ENCODE measurements at places on chromosomes 3 and 15.
A peak's percentile ranks its signal among the peaks of the same experiment; 100 is the strongest.

DNA sequence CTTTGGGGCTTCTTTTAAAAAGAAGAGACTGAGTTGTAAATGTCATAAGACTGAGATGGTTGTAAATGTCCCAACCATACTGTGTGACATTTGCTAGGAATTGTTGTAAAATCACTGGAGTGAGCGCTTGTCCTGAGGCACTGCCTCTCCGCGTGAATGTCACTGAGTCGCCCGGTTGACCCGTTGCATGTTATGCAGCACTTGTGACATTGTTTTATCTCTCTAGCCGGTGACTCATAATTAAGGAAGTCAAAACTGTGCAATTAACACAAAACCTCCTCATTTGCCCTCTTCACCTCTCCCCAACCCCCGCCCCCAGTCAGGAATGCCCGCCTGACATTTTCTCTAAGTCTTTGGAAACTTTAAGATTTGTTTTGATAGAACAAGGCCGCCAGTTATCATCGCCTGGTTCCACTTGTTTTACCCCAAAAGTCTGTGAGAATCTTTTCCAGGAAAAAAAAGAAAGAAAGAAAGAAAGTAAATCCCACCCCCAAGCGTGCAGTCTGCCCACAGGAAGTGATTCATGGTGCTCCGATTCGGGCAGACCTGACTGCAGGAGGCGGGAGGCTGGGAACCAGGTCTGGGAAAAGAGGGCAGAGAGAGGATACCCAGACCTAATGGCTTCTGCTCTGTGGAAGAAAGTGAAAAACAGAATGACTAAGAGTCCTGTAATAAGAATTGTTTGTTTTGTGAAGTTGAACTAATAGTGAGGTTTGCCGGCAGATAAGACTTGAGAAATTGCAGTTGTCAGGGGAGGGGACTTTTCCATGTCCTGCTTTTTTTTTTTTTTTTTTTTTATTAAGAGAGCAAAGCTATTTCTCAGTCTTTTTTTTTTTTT is 84.8 kb downstream of the SMAD3 start:
- DNase-seq: no peak

GRCh38 chr3:56269755-56270535 is 198.3 kb downstream of the ERC2 start:
- peak; percentile 17 for DNase-seq

DNA sequence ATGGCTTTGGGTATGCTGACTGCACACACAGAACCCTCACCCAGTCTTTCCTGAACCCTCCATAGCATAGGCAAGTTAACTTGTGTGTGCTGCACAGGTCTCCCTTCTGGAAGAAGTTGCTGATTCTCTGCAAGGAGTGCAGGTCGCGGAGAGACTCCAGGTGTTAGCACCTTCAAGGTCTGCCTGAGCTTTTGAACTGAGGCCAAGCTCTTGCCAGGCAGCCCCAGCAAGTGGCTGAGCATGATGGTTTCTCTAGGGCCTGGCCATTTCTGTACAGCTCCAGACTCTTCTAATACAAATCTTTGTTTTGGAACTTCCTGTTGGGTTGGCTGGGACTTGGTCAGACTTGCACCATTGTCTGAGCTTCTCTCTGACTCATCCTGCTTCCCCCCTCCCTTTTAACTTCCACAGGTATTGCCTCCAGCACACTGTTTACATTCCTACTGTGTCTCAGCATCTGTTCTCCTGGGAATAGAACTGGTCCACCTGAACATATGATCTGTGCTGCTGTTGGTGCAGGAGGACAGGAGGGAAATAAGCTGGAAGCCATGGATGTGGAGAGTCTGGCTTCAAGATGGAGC is 53.3 kb downstream of the KY start:
- no peak for DNase-seq

GRCh38 chr3:186110975-186111974 is 2.4 kb upstream of the ETV5 start:
- DNase-seq: no peak

DNA sequence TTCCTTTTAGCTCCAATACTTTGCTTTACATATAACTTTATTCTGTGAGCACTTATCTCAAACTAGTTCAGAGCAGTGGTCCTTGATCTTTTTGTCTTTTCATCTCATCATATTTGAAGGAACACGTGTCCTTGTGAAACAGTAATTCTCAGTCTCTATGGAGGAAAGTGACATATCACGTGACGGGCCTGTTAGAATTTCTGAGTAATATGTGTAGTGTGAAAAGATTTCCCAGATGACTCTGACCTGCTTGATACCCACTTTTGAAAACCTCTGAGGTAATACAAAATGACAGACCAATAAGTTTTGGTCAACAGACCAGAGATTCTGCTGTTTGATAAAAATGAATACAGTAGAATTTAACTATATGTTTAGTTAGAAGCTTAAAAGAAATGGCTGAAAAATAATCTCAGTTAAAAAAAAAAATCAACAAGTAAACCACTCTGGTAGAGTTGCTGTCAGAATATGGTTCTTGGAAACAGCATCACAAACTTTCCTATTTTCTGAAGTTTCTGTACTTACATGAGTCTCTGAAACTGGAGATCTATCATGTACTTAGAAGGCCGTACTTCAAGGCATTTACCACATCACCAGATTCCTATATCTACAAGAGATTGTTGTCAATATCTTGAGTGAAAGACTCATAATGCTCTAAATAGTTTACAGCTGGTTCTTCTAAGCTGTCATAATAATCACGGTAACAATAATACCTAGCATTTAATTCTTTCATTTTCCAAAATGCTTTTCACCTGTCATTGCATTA is 590.2 kb upstream of the TBL1XR1 start:
- DNase-seq: no peak

- no peak for DNase-seq
These were observed 12.4 kb downstream of the ANO10 start for GRCh38 chr3:43609406-43609805.

DNA sequence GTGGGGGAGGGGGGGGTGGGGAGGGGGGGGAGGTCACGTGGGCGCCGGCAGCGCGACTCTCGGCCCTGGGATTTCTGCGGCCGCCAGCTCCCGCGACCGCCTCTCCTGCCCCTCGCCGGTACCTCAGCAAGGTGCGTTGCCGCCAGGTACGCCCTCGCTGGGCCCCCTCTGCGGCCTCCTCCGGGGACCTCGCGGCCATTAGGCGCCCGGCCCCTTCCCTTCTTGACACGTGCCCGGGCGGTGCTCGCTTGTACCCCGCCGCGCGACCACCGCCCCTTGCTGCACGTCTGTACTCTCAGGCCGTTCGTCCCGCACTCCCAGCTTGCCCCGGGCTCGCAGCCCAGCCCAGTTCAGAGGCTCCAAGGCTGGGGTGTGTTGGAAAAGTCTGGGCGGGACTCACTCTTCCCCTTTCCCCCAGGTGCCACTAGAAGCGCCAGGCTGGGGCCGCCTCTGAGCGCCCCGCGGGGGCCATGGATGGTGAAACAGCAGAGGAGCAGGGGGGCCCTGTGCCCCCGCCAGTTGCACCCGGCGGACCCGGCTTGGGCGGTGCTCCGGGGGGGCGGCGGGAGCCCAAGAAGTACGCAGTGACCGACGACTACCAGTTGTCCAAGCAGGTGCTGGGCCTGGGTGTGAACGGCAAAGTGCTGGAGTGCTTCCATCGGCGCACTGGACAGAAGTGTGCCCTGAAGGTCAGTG is at the start of gene MAPKAPK3:
Gene MAPKAPK3, plus strand, starts transcription at position 56 of the 696 bp plus-strand sequence. Its CDS starts 415 bp downstream, at position 471.
- DNase-seq: no peak

- no peak for DNase-seq
These were observed 21.3 kb downstream of the EPHB3 start for GRCh38 chr3:184582646-184583577.

- no peak for DNase-seq
These were observed 106.0 kb downstream of the LRIG1 start for GRCh38 chr3:66394753-66395249.

- no peak for DNase-seq
These were observed 36.9 kb upstream of the ARPP21 start for GRCh38 chr3:35602395-35602936.

GRCh38 chr3:113287111-113287802 is 75.9 kb downstream of the BOC start:
- DNase-seq: peak; percentile 33

DNA sequence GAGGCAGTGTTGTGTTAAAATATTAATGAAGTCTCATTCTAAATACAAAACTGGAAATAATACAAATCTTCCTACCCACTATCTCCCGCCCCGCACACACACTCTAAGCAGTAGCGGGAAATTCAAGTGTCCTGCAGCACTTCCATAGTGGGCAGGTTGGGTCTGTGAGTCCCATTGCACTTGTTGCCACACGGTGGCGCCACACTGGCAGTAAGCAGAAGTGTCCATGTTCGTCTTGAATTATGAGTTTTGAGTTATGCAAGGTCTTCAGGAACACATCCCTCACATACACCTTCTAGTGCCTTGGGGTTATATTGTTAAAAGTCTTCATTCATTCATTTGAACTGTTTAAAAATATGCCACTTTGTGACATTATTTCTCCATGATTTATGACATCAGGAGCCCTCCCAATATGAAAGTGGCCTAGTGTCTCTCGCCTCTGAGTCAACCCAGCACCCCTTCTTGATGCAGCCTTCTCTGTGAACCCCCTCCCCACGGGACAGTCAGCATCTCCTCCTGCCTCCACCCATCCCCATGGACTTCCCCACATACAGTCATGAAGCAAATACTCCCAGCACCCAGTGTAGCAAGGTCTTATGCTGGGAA is 17.6 kb upstream of the CCDC174 start:
- no peak for DNase-seq

GRCh38 chr15:71485094-71485693 is 325.2 kb upstream of the NR2E3 start:
- DNase-seq: no peak

DNA sequence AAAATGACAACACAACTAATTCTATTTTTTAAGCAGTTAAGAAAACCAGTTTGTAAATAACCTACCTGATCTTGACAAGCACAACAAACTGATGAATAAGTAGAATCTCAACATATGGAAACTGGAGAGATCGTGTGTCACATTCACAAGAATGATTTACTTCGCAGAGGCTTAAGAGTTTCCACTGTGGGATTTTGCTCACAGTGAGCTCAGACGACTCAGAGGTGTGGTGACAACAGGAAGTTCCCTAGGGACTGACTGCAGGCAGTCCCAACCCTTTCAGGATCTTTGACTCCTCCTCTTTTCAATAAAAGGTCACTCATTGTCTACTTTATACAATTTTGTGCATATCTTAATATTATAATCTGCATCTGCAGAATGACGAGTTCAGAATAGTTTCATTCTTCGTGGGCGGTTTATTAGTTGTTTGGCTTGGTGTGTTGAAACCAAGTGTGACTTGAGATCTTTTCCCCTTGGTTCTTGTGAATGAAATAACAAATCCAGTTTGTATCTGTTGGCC is at the start of gene LIPH:
Gene LIPH, minus strand, starts transcription at position 231 of the 520 bp plus-strand sequence. Its CDS starts 117 bp downstream, at position 114.
- DNase-seq: no peak

GRCh38 chr3:110783541-110783940 is 288.1 kb upstream of the NECTIN3 start:
- DNase-seq: no peak

Measured in NCI-H1694 (cell line).